ENCODE measurements at places on chromosomes 5 and 9.

- DNase-seq = no peak
Observed at GRCh38 chr5:38259062-38259808, 876 bp downstream of the EGFLAM start.

DNA sequence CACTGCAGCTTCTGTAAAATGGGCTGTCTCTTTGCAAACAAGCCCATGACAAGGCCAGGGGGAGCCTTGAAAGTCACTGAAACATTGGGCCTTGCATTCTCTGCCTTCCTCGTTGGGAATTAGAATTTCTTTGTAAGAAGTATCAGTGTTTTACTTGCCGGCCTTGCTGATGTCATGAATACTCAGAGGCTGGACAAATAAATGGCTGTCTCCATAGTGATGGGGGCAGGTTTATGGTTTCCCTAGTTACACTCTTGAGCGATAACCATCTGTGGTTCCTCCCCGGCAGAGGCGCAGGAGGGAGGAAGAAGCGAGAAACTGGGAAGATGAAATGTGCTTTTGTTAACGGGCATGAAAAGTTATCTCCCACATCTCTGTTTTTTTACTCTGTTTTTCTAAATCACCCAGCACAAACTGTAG, 272.7 kb upstream of the PANK3 start:
- DNase-seq = no peak

DNA sequence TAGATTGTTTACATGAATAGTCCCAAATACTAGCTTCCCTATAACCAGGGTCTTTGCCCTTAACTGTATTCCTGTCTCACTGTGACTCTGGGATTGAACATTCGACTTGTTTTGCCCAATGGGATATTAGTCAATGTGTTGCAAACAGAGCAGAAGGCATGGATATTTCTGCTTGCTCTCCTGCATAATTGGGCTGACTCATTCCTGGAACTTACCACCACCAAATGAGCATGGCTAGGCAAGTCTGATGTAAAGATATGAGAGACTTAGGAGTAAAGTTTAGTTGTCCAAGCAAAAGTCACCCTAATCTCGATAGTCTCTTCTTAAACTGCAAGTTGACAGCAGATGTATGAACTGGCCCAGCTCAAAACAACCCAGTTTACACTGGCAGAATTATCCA, 273.5 kb upstream of the CCNG1 start:
- DNase-seq = no peak

DNA sequence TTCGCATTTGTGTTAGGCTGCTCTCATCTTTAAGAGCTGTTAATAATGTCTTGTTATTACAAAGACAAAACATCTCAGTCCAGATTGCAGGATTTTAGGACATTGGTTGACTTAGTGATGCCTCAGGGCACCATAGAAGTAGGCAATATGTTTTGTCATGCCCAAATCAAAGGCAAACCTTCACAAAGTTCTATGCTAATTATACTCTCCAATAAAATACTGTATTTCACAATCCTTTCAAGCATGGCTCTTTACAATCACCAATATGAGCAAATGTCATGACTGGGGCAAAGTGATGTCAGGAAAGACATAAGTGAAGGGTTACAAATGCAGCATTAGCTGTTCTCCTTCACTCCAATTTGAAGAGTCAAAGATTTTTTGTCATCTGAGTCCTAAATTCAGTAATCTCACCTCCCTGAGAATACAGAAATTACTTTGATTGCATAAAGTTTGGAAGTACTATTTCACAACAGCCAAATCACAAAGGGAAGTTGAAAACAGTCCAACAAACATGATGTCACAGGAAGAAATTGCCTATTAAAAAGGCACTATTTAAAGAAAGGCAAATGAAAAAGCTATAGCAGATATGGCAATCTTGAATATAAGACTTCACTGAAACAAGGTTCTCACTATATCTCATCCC, 303.2 kb downstream of the PRR16 start:
- DNase-seq = no peak

DNA sequence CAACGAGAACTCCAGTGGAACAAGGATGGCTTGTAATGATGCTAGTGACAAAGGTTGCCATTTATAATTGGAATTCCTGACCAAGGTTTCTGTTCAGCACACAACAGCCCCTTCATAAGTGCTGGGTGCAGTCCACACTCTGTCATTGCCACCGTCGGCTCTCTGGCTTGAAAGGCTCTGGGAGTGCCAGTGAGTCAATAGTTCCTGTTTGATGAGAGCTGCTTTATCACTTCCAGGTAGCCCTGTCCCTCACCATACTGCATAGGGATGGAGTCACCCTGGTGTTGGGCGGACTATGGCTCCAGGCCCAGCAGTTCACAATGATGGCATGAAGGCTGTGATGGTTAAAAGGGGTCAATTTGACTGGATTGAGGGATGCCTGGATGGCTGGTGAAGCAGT, 34.6 kb upstream of the SEMA4D start:
- DNase-seq = no peak

DNA sequence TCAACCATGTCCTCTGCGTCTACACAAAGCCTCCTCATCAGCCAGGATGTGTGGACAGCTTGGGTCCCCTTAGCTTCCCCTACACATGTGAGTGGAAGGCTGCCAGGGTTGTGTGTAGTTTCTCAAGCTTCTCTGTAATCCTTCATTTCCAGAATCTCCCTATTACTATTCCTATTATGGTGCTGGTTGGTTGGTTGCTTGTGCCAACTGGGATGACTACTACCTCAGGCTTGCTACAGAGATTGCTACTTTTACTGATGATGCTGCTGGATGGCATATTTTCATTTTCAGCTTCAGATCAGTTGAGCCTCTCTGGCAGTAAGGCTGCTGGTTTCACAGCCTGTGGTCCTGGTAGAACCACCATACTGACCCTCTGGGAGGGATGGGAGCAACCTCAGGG, 39.9 kb downstream of the ATG10 start:
- DNase-seq = no peak

DNA sequence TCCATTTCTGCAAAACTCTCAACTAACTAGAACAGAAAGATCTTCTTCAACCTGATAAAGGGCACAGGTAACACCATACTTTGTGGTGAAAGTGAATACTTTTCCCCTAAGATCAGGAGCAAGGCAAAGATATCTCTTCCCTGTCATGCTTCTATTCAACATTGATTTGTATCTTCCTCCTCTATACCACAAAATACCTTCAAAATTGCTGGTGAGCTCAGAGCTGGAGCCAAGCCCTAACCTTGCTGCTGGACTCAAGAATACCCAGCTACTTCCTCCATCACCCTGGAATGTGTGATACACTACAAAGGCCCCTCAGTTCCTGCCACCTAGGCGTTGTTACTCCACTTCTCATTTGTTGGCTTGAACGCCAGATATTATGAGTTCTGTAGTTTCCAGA, 499.0 kb downstream of the ACTL7B start:
- DNase-seq = no peak
